Stimulated activated naive CD4-positive, alpha-beta T cell (primary cell): ENCODE measurements at places on chromosomes 7 and 10.

- no peak for DNase-seq
Observed at GRCh38 chr10:67670401-67670800, 25.6 kb downstream of the CTNNA3 start.

DNA sequence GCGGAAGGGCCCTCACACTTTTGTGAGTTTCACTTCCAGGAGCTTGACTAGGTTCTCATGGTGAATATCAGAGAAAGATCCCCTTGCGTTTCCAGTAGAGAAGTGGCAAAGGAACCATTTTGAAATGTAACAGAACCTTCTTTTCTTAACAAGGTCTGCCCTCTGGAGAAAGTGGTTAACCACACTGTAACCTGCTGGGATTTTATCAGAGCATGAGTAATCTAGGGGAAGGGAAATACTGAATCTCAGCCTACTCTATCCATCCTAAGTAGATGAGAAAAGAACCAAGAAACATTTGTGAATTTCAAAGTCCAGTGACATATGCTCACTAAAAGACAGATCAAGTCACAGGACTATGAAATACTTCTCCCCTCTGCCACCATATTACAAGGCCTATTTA lies 235.5 kb downstream of the ZEB1 start:
- no peak for DNase-seq

DNA sequence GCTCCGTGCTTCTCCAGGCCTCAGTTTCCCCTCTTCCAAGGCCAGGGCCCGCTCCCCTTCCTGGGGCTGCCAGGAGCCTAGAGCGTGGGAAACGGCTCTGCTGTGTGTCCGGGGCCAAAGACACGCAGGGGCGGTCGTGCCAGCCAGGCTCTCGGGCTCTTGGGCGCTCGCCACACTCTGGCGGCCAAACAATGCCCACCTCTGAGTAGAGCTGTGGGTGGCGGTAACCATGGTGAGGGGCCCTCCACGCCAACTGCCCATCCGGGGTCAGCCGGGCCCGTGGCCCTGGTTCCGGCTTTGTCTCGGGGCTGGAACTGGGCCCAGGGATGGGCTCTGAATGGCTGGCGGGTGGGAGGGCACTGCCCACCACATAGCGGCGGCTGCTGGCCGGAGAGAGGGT lies 16.0 kb downstream of the GRIFIN start:
- no peak for DNase-seq

GRCh38 chr10:83533290-83533689 lies 606.0 kb upstream of the GHITM start:
- no peak for DNase-seq

DNA sequence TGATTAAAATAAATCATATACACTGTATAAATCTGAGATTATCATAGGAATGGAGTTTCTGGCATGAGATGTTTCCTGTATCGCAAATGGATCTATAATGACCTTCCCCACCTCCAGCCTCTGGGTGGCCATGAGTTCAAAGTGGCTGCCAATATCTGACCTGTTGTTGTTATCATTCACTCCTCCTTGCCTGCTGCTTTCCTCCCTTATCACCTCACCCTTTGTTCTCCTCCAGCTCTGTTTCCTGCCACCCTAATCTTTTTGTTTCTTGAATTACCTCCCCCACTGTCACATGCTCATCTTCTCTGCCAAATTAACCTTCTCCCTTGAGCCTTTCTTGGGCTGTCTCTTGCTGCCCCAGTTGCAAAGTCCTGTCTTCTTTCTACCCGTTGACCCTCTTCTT lies 12.0 kb downstream of the SCD start:
- DNase-seq, result no peak

DNA sequence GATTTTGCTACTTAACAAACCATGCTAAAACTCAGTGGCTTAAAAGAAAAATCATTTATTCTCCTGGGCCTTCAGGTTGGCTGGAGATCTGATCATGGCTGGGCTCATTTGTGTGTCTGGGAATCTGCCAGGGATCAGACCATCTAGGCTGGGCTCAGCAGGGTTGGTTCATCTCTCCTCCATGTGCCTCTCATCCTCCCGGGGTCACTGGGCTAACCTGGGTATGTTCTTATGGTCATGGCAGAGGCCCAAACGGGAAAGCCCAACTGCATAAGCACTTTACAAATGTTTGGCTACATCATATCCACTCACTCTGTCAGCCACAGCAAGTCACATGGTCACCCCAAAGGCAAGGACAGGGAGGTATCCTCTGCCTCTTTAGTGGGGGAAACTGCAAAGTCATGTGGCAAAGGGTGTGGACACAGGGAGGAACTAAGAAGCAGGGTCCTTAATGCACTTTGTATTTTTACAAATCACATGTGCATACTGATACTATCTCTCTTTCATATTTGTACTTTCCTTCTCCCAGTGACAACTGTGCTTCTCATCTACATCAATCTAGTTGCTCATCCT lies 231.4 kb downstream of the BUB3 start:
- no peak for DNase-seq

- DNase-seq, result no peak
Observed at GRCh38 chr10:23994459-23995046, 214.4 kb upstream of the KIAA1217 start.

DNA sequence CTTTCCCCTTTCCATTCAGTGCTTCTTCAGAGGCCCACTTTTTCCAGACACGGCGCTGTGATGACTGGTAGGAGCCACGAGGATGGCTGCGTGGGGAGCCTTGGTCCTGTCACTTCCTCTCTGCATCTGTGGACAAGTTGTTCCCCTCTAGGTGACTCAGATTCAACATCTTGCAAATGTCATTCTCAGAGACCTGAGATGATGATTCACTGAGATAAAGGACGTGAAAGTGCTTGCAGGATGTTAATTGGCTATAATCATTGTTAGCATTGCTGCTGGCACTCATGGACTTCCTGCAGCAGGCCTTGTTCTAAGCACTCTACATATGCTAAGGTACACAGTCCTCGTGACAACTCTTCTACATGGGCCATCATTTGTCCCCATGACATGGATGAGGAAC lies 489.8 kb upstream of the ZMIZ1 start:
- DNase-seq, result no peak

- DNase-seq, result no peak
Observed at GRCh38 chr10:30990971-30991646, 40.6 kb downstream of the ZNF438 start.

DNA sequence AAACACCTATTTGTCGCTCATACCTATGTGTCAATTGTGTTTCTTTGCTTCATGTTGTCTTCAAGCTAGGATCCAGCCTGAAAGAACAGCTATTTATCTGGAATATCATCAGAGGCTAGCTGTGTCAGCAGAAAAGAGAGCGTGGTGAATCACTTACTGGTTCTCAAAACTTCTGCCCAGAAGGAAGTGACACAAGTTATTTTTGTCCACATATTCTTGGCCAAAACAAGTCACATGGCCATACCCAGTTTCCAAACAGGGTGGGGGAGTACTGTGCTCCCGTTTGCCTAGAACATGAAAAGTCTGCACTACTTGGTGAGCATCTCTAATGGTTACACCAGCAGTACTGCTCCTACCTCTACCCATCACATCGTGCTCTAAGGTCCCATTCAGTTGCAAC lies 160.9 kb upstream of the CSTF2T start:
- DNase-seq, result no peak
